ENCODE measurements at places on chromosomes 12 and 14.

DNA sequence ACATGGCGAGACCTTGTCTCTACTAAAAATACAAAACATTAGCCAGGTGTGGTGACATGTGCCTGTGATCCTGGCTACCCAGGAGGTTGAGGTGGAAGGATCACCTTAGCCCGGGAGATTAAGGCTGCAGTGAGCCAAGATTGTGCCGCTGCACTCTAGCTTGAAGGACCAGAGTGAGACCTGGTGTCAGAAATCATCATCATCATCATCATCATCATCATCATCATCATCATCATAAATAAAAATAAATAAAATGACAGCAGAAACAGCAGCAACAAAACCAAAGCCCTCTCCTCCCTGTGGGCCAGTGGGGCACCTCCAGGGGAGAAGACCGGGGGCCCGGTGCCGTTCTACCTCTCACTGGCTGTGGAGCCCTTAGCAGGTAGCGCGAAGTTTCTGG, 281.9 kb upstream of the CRY1 start:
- DNase-seq = no peak

DNA sequence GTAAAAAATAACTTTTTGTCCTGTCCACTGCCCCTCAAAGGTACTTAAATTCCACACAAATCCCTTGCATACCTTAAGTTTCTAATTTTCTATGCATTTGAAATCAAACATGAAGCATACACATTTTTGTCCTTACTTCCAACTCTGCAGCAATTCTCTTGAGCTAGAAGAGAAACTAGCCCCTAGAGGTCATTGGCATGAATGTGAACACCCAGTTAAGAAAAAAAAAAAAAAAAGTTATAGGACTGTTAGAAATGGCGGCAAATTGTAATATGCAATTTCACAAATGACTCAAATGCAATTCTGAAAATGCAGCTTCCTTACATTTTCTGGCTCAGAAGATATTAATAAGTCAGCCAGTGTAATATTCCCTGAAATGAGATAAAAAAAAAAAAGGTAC, 4.6 kb upstream of the ESR2 start:
- DNase-seq = no peak

- DNase-seq = peak; percentile 9
Measured at GRCh38 chr12:78229591-78230101, 399.0 kb downstream of the NAV3 start.

DNA sequence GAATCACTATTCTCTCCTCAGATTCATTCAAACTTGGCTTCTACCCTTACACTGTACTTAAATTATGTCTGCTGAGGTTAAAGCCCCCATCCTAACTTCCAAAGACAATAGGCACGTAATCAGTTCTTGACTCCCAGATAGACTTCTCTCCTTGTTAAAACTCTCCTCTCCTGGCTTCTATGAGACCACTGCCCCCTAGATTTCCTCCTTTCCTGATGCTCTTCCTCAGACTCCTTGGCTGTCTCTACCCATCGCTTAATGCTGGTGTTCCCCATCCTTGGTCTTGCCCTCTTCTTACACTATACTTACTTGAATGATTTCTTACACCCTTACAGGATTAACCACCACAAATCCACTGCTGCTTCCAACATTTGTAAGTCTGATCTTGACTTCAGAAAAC, 32.8 kb downstream of the TC2N start:
- DNase-seq = no peak

- DNase-seq = no peak
Measured at GRCh38 chr12:50595667-50596066, 90.9 kb downstream of the DIP2B start.

- DNase-seq = no peak
Measured at GRCh38 chr12:64109706-64110105, 112.4 kb downstream of the KICS2 start.

DNA sequence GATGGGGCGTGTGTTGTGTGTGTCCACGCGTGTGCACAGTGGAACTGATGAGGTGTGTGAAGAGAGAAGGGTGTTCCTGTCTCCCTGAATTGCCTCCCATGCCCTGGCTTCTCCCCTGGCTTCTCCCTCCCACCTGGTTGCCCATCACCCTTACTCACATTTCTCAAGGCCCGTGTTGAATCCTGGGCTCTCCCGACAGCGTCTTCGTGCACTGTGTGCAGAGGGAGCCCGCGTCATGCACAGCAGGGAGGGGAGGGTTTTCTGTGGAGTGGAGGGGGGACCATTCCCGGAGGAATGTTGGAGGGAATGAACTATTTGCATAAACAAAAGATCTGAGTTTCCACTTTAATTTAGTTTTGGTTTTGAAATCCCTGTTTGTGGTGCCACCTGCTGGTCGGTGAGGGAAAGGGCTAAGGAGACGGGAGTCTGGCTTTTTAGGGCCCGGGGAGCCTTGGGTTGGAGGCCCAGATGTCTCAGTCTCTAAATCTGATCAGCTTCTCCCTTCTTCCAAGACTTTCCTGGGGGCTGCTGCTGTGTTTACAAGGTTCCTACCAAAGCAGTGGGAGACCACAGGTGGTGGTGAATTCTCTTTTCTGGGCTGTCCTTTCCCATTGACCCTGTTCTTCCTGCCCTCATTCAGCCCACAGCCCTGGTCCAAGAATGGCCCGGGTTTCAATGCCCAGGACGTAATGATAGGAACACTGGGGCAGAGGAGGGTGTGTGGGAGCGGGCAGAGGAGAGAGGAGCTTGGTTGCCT, at the start of gene C1R:
C1R (minus strand) TSS at position 217 of the 757 bp plus-strand sequence; CDS start at position 160, 57 bp downstream.
- peak; percentile 76 for DNase-seq

- DNase-seq = peak; percentile 34
Measured at GRCh38 chr14:59918824-59919569, 947 bp upstream of the LRRC9 start.

- no peak for DNase-seq
Measured at GRCh38 chr14:99968191-99968920, 96.9 kb upstream of the EVL start.

GRCh38 chr12:16348435-16349130, 1.1 kb downstream of the MGST1 start:
- no peak for DNase-seq

DNA sequence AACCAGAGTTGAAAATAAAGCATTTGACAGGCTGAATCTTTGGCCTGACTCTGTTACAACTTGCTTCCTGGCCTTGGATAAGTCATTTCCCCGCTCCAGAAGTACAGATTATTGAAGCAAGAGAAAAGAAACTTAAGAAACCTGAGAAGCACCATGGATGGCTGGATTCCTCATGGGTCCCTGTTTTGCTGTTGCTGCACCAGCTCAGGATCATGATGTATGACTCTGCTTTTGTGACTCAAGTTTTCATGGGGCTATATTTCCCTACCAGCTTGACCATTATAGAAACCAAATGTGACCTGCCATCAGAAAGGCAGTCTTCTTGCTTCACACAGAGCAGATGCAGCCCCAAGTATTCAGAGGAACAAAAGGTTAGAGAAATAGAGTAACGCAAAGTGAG, 921.8 kb downstream of the BCL11B start:
- no peak for DNase-seq

DNA sequence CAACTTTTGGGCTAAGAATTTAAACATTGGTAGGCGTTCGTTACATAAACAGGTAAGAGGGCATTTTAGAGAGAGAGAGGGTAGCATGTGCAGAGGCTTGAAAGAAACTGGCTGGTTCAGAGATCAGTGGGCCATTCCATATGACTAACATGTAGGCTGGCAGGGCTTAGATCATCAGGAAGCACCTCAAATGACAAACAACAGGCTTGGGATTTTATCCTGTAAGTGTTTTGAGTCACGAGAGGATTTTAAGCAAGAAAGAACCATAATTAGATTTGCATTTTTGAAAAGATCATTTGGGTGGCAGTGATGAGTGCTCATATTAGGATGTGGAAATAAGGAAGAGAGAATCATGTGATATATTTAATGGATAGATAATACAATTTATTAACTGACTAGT, 8.7 kb upstream of the PLEKHA5 start:
- DNase-seq = no peak

- no peak for DNase-seq
Measured at GRCh38 chr12:26872625-26873024, 39.6 kb upstream of the ITPR2 start.

- DNase-seq = peak; percentile 93
Measured at GRCh38 chr14:103334644-103335622, 896 bp downstream of the EIF5 start.

- no peak for DNase-seq
Measured at GRCh38 chr12:67709367-67709954, 60.9 kb downstream of the DYRK2 start.

DNA sequence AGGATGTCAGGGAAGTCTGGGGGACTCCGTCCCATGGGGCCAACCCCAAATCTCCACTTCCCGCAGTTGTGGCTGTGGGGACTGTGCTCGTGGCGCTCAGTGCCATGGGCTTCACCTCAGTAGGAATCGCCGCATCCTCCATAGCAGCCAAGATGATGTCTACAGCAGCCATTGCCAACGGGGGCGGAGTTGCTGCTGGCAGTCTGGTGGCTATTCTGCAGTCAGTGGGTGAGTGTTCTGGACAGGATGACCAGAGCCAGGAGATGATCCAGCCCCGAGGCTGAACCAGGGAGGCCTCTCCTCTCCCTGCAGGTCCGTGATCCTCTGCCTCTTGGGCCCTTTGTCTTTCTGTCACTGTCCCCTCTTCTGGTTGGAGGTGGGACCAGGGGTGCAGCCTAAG, 8.8 kb upstream of the IFI27 start:
- no peak for DNase-seq

DNA sequence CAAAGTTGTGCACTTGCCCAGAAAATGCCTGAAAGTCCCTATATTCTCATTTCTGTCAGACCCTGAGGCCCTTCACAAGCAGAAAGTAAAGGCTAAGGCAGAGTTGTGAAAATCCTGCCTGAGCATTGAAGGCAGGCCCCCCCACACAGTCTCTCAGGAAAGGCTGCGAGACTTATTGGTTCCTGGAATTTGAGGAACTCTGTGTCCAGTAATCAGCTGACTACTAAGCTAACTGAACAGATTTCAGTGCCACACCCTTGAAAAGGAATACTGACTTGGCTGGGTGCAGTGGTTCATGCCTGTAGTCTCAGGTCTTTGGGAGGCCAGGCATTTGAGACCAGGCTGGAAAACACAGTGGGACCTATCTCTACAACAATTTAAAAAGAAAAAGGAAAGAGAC, 21.1 kb upstream of the PPP2R5E start:
- DNase-seq = peak; percentile 35

DNA sequence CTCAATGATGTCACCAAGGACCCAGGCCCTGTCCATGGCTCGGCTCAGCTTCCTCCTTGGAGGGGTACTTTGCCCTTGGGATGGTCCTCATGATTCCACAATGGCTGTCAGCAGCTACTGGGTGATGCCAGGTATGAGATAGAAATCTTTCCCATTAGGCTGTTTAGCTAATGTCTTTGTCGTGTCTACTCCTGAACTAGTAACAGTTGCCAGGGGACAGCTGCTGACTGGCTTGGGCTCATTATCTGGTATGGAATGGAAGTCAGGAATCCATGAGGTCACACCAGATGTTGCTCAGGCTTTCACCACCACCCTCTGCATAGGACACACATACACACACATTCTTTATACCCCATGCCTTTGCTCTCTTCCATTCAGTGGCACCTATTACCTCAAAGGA, 9.2 kb downstream of the PRPH start:
- no peak for DNase-seq

DNA sequence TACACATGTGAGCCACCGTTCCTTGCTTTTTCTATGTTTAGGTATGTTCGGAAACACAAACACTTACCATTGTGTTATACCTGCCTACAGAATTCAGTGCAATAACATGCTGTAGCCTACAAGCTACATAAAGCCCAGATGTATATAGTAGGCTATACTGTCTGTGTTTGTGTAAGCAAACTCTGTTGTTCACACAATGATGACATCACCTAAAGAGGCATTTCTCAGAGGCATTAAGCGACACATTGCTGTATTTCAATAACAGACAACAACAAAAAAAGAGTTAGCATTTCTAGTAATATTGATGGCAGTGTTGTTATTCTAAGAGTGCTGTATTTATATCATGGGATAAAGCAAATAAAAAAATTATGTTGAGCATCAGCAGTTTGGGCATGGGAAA, 70.2 kb downstream of the MED13L start:
- no peak for DNase-seq

DNA sequence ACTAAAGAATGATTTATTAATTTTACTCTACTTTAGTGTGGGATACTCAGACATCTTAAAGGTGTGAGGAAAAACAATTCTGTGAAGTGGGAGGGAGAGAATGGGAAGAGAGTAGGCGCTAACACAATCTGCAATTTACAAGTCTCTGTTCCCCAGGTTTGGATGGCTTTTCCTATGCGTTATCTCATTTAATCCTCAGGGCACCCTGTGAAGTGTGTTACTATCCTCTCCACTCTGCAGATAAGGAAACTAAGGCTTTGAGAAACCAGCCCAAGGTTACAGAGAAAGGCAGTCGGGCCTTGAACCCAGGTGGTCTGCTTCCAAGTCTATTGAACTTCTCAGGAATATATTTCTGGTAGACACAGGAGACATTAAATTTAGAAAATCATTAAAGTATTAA, 36.2 kb upstream of the TUBA1C start:
- DNase-seq = no peak

- no peak for DNase-seq
Measured at GRCh38 chr14:24381363-24382063, 13.5 kb downstream of the NFATC4 start.

DNA sequence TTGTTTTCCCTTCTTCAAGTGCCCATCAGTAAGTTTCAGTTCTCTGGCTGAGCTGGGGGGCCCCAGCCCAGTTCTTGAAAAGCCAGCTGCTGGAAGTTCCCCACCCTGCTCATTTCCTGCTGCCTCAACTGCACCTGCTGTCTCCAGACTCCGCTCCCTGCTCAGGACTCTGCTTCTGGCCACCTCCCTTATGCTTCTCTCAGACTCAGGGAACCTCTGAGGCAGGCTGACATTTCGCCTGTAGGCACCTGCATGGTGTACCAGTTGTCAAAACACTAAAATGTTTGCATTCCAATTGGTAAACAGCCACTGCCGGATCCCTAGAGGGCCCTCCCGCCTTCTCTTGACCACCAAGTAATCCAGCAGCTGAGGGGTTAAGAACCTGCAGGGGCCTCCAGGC, 136.5 kb upstream of the VRK1 start:
- no peak for DNase-seq

GRCh38 chr14:104871145-104871655, 6.1 kb downstream of the CEP170B start:
- DNase-seq = no peak

All from suppressor macrophage treated with lipopolysaccharide for 4 hours (primary cell).